ENCODE measurements at places on chromosomes 2 and 18. TPM values are rescaled to one million over a fixed set of nuclear protein-coding genes. Genes with fewer than 3 reads are reported as not detected.

DNA sequence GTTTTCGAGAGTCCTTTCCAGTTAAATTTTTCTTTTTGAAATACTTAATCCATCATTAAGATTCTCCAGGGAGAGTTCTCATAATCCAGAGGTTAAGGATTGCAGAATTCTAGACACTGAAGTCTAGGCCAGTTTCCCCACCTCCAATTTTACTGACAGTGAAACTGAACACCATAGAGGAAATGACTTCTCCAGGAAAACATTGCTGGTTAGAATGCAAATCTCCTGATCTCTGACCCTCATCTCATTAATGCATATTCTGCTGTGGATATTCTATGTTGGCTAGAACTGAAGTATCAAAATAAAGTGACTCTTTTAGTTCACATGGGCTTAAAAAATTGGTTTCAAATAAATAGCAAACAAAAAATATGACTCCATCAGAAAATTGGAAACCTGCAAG lies 105.8 kb upstream of the UGP2 start:
- DNase-seq = no peak

- peak; percentile 71 for DNase-seq
Observed at GRCh38 chr18:75170022-75170789, 38.7 kb downstream of the PTGR3 start.

DNA sequence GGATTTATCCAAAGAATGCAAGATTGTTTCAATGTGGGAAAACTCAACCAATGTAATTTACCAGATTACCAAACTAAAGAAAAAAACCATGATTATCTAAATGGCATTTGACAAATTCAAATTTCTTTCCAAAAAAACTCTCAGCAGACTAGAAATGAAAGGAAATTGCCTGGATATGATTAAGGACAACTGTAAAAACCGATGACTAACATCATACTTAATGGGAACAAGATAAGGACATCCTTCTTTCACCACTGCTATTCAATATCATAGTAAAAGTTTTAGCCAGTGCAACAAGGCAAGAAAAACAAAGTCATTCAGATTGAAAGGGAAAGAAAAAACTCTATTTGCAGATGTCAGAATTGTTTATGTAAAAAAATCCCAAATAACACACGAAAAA lies 4.4 kb upstream of the CCDC150 start:
- no peak for DNase-seq

DNA sequence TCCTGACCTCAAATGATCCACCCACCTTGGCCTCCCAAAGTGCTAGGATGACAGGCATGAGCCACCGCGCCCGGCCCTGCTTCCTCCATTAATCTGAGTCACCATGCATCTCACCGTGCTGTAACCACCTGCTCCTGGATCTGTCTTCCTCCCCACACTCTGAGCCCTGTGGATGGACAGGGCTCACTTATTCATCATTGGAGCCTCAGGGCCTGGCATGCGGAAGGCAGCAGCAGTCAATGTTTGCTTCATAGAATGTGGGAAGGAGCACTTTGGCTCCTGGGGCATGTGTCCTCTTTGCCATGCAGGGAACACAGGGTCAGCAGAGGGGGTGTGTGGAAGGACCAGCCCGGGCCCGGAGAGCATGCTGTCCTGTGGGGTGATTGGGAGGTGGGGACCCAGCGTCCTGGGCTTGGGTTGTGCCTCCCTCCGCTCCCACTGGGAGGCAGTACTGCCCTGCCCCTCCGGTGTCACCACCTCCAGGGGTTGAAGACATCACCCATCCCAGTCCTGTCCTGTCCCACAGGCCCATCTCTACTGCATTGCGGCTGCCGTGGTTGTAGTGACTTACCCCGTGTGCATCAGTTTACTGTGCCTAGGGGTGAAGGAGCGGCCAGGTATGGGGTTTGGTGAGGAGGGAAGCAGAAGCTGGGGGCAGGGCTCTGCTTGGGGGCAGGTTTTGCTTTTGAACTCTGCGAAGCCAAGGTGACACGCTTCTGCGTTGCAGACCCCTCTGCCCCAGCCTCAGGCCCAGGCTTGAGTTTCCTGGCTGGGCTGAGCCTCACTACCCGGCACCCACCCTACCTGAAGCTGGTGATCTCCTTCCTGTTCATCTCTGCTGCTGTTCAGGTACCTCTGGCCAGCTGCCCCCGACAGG lies 11.5 kb downstream of the MFSD2B start:
- DNase-seq = no peak

DNA sequence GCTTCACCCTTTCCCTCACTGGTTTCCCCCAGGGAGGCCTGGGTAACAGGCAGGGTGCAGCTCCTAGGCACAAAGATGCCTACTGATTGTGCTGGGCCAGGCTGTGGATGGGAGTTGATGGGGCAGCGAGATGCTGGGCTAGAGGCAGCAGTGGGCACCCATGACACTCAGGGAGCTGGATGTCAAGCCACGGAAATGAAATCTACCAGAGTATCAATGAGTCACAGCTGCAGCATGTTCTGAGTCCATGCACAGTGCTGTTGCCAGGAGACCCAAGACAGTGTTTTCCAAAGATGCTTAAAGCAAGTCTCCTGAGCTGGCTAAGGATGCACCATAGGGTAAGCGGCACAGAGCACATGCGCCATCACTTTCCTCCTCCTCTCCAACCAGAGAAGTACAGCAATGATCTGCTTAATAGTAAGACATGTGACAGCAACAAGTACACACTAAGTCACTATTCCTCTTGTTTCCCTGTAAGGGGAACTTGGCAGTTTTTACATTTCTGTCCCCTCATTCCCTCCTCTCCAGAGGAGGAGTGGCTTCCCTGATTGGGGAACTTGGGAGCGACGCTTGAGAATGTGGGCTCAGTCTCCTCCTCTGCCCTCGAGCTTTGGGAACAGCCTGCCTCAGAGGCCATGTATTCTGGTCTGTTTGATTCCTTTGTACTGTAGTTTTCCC lies 57.2 kb downstream of the CDC42EP3 start:
- no peak for DNase-seq

- DNase-seq = no peak
Observed at GRCh38 chr18:9348079-9348671, 13.6 kb downstream of the TWSG1 start.

- no peak for DNase-seq
Observed at GRCh38 chr2:179936654-179937053, 70.4 kb downstream of the CWC22 start.

DNA sequence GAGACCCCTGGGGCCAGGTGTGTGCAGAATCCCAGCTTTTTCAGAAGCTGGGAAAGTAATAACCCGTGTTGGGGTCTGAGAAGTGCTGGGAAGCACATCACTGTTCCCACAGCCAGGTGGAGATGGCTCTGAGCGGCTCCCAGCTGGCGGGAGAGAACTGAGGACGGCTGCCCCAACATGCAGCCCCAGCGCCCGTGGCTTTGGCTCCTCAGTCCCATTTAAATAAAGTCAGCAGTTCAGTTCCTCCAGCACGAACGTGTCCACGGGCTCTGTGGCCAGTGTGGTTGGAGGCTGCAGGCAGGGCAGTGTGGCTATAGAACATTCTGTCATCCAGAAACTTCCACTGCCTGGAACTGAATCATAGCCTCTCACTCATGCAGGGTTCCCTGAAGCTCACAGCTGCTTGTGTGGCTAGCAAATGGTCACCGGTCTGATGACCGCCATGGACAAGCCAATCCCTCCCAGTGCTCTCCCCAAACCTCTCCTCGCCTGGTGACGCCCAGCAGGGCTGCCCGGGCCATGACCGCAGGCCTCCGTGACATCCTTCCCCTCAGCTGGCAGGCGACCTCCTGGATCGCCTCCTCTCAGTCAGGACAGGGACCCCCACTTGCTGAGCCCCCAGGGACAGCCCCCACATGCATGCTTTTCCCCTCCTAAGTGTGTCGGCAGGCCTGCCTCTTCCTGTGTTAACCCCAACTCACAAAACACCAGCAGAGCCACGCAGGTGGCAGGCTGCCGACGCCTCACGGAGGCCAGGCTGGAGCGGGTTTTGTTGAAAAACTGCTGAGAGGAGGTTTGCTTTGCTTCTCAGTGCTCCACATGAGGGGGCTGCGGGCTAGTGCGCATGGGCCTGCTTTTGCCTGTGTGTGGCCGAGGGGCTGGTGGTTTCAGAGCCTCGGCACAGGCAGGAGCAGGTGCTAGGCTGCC lies 1.3 kb downstream of the RTP5 start:
- DNase-seq = no peak

GRCh38 chr2:11342551-11343367 lies 1.7 kb downstream of the ROCK2 start:
- DNase-seq = peak; percentile 38

DNA sequence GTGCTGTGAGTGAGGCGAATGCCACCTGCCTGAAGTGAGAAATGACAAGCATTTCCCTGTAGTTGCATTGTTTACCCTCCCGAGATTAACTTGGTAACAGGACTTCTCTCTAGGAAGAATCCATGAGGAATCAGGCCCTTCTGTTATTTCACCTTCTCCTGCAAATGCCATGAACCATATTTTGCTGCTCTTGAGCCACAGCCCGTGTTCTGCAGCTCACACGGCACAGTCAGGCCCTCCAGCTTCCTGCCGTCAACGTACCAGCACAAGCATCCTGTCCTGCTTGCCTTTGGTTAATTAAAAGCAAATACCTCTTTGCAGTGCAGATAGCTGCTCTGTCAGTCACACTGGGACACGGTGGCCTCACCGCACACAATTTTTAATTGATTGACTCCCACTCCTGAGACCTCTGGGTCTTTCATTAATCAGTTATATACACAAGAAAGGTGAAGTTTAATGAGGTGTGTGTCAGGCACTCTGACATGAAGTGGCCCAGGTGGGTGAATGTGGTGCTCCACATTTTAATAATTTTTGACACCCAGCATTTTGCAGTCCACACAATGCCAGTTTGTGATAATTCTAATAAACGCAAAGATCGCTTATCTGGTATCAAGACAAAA lies 95.3 kb upstream of the ASB18 start:
- no peak for DNase-seq

DNA sequence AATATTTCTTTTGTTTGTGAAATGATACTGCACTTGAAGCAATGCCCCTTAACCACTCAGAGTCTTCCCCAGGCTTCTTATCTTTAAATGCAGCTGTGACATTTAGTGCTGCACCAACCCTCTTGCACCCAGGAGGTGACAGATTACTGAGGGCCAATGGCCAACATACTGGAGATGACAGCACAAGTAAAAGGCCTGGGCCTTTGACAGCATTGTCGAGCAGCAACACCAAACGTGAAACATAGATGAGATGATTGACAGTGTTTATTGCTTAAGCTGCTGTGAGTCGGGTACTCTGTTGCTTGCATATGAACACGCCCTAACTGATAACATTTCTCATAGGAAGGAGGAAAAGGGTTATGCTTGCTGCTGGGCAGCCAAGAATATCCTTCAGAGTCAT lies 80.3 kb downstream of the THNSL2 start:
- DNase-seq = no peak

GRCh38 chr2:109290887-109291643 lies 162.1 kb downstream of the SH3RF3 start:
- no peak for DNase-seq

GRCh38 chr2:126302043-126302442 lies 353.9 kb upstream of the GYPC start:
- no peak for DNase-seq

- no peak for DNase-seq
Observed at GRCh38 chr18:36476433-36476832, 178.9 kb downstream of the FHOD3 start.

DNA sequence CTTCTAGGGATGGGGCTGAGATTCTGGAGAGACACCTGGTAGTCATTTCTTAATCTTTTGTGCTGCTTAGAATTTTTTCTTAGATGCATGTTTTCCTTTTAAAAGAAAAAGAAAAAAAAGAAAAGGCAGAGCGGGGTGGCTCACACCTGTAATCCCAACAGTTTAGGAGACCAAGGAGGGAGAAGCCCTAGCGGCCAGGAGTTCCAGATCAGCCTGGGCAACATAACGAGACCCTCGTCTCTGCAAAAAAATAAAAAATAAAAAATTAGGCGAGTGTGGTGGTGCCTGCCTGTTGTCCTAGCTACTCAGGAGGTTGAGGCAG lies 46.0 kb upstream of the ATP6V1B1 start:
- no peak for DNase-seq

DNA sequence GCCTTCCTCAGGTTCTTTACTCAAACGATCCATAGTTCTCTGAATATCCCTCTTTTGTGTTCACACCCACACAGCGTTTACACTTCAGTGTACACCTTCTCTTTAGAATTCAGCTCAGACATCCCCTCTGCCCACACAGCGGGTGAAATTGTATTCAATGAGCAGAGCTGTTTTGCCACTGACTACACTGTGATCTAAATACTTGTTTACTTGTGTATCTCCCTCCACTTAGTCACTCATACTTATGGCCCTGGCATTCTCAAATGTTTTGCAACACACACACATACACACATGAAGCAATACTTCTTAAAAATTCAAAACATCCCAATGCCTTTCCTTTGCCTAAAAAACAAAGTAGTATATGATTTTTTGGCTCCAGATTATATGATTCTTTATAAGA lies 297.1 kb downstream of the TMX3 start:
- DNase-seq = no peak

DNA sequence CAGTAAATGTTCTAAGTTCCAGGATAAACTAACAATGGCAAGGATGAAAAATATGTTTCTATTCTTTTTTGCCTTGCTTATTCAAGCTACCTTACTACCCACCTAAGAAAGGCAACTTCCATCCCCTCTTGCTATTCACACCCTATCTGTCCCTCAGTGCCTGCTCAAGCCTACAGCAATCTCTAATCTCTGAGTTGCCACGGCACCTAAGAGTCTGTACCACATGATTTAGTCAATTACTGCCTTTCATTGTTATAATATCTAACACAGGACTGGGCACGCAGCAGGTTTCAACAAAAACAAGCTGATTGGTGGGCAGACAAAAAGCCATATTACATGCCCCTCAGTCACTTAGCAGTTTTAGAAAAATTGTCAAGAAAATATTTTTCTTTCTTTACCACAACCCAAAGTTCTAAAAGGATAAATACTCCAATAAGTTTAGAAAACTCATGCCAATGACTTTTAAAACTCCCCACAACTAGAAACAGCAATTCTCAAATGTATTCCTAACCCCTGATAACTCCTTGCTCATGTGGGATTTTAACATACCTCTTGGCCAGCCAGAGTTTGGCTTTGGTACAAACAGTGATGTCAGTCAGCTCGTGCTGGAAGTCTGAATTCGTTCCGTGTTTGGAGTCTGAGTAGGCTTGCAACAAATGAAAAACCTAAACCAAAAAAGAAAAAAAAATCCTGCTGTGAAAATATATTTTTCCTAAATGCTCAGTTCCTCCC lies 117.3 kb upstream of the ZFP36L2 start:
- peak; percentile 93 for DNase-seq

DNA sequence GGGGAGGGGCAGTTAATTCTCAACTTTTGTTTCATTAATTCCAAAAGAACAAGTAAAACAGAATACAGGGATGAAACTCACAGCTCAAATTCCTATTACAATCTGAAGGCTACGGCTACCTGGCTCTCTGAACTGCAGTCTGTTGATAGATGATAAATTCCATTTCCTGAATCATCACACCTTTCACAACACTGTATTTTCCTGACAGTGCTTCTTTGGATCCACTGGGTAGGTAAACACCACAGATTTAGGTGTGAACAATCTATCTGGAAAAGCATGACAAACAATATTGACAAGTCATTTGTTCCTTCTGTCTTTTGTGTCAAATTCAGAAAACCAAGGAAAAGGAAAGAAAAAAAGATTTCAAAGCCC lies 843.2 kb downstream of the LRRTM4 start:
- no peak for DNase-seq

The CCBE1 gene
- 3.9 TPM for polyA plus RNA-seq

The IL36A gene
- not detected for polyA plus RNA-seq

The EDAR gene
- not detected for polyA plus RNA-seq

The SCYGR2 gene
- polyA plus RNA-seq = not detected

The KIF5C gene
- polyA plus RNA-seq = 1.5 TPM

The DNAJC5G gene
- polyA plus RNA-seq = 0.74 TPM

The RPIA gene
- 20.3 TPM for polyA plus RNA-seq

The LCT gene
- polyA plus RNA-seq = not detected

The GKN2 gene
- polyA plus RNA-seq = not detected

All from muscle of arm (tissue), 14 donors.